ENCODE measurements at places on chromosomes 11 and 22.
A peak's percentile ranks its signal among the peaks of the same experiment; 100 is the strongest.

DNA sequence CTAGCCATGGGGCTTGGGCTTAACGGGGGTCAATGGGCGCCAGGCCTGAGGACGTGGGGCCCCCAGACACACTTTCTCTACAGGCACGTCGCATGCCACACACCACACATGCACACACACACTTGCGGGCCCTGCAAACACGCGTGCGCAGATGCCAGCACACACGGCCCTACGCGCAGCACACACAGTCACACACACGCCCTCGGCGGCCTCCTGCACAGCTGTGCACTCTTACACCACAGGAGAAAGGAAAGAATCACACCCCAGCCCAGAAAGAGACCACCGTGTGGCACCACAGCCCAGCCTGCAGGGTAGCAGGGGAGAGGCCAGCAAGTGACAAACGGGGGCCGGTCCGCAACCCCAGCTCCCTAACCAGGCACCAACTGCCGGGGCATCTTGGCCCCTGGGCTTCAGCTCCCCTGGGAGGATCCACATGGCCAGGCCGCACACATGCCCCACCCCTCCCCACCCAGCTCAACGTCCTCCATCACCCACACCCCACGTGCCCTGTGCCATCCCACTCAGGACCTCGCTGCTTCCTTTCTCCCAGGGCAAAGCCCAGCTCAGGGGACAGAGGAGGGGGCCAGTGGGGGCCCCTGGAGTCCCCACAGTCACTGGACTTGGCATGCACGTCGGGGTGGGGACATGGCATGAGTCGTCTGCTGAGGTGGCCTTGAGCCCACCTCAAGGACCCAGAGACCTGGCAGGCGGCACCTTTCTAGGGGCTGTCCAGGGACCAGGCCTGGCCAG, 26.3 kb upstream of the TH start:
- DNase-seq: no peak

DNA sequence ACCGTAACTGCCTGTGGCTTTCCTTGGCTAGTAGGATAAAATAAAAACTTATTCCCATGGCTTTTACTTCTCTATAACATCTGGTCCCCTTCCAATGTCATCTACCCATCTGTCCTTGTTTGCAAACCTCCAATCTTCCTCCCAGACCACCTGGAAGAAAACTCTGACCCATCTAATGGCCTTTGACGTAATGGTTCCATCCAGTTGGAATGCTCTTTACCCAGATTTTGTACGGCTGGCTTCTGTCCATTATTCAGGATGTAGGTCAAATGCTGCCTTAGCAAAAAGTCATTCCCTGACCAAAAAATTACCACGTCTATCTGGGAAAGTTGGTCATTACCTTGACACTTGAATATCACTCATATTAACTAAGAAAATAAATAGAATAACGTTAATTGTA, 577.9 kb upstream of the ANO5 start:
- no peak for DNase-seq

DNA sequence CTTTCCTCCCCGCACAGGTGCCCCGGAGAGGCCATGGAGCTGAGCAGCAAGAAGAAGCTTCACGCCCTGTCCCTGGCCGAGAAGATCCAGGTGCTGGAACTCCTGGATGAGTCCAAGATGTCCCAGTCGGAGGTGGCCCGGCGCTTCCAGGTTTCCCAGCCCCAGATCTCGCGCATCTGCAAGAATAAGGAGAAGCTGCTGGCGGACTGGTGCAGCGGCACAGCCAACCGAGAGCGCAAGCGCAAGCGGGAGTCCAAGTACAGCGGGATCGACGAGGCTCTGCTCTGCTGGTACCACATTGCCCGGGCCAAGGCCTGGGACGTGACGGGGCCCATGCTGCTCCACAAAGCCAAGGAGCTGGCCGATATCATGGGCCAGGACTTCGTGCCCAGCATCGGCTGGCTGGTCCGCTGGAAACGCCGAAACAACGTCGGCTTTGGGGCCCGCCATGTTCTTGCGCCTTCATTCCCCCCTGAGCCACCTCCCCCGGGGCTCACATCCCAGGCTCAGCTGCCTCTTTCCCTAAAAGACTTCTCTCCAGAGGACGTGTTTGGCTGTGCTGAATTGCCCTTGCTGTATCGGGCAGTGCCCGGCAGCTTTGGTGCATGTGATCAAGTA, 1.3 kb downstream of the TIGD3 start:
- DNase-seq: no peak

- no peak for DNase-seq
Observed at GRCh38 chr11:22192289-22192641, 620 bp upstream of the ANO5 start.

GRCh38 chr11:69361466-69361865, 67.5 kb downstream of the MYEOV start:
- DNase-seq: no peak

DNA sequence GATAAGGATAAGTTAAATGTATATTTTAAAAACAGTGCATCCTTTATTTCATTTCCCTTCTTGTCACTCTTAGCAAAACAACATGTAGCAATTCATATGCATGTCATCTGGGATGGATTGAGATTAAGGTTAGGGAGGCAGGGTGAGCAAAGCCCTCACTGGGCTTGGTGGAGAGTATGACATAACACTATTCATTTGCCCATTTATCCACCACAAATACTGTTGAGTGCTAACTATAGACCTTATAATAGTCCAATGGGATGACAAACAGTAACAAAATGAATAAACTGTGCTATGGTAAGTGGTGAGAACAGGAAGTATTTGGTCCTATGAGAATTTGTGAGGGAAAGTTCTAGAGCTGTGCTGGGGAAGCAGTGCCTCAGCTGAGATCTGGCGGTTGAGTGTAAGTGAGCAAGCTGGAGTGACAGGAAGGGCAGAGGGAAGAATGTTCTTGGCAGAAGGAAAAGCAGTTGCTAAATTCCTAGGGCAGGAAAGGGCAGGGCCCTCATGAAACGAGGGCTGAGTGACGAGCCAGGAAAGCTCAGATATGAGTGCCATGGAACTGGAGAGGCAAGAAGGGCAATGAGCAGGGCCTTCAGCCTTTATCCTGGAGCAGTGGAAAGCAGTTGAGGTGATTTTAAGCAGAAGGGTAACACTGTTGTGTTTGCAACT, 6.7 kb downstream of the HSD17B12 start:
- no peak for DNase-seq

GRCh38 chr11:63694596-63694995, 13.3 kb downstream of the RTN3 start:
- DNase-seq: no peak

- DNase-seq: no peak
Observed at GRCh38 chr11:133787379-133788141, 57.8 kb downstream of the SPATA19 start.

- DNase-seq: no peak
Observed at GRCh38 chr11:102971766-102972165, 16.2 kb upstream of the MMP13 start.

- DNase-seq: peak; percentile 80
Observed at GRCh38 chr11:94767701-94768601, at the start of gene AMOTL1. AMOTL1 (plus strand) TSS chr11:94768356; CDS start chr11:94768512, 156 bp downstream.

DNA sequence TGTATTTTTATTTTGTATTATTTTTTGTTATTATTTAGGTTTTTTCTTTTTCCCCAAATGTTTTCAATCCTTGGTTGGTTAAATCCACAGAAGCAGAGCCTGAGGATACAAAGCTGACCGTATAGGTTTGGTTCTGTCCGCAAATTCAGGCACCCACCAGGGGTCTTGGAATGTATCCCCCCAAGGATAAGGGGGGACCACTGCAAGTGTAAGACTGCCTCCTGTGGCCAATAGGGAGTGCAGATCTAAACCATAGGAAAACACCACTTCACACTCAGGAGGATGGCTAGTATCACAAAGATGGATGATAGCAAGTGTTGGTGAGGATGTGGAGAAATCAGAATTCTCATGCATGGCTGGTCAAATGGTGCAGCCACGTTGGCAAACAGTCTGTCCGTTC, 20.0 kb downstream of the CPT1A start:
- DNase-seq: no peak

All from midbrain (tissue), 1 donor.